ENCODE measurements at places on chromosomes 4 and X.

- no peak for DNase-seq
These were observed 88.1 kb downstream of the CAMK2D start for GRCh38 chr4:113673450-113673849.

DNA sequence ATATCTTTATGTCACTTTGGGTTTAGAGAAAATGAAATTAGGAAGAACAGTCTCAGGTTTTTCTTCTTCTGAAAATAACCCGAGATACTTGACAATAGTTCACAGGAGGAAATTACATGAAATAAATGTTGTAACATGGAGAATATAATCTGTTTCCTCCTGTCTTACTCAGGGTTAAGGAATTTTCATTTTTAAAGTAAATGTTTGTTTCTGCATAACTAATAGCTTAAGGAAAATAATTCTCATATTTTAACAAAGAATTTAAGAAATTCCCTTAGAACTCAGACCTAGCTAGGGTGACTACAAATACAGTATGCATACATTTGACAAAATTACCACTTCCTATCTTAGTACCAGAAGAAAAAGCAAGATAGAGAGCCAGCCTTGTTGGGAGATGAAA lies 17.2 kb upstream of the SPRY1 start:
- no peak for DNase-seq

DNA sequence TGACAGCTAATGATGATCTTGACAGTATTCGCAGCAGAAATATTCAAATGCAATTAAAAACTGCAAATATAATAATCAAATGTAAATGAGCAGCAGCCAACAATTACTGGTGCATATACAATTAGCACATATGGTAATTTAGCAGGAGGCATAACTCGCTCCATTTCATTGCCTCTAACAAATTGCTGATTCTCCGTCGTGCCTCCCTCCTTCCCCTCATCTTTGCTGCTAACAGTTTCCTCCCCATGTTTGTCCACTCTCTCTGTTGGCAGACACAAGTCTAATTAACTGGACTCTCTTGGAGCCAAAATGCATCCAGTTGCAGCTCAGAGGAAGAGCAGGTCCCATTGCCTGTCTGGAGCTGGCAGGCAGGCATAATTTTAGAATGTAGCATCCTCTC lies 210.6 kb downstream of the STK32B start:
- DNase-seq = no peak

- no peak for DNase-seq
These were observed 512.0 kb upstream of the FAT1 start for GRCh38 chr4:187235456-187236170.

GRCh38 chr4:141133146-141133998 lies at the start of gene RNF150:
RNF150 (minus strand) TSS chr4:141133469.
- peak; percentile 82 for DNase-seq

GRCh38 chrX:149511081-149511480 lies 6.0 kb upstream of the IDS start:
- DNase-seq = no peak

DNA sequence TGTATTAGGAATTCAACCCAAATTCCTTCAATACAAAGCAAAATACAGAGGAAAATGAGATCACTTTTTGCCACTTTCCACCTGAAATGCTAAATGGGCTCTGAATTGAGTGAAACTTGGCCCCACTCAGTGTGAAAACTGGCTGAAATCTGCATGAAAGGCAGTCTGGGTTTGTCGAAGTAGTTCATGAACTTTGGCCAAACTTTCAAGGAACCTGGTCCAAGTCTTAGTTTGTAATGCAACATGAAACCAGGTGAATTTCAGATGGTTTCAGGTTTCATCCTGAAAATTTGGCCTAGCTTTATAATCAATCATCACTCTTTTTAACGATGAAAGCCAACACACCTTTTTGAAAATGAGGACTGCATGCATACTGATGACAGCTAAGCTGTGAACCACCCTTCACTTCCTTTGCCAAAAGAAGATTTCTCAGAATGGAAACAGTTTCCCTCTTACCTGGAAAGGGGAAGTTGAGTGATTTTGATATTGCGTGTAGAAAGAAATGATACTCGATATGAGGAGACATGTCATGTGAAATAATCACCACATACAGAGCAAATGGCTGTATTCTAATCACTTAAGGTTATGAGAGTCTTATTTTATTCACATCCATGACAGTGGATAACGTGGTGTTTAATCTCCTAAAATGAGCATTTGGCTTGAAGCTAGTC lies 209.9 kb upstream of the ETNPPL start:
- DNase-seq = no peak

DNA sequence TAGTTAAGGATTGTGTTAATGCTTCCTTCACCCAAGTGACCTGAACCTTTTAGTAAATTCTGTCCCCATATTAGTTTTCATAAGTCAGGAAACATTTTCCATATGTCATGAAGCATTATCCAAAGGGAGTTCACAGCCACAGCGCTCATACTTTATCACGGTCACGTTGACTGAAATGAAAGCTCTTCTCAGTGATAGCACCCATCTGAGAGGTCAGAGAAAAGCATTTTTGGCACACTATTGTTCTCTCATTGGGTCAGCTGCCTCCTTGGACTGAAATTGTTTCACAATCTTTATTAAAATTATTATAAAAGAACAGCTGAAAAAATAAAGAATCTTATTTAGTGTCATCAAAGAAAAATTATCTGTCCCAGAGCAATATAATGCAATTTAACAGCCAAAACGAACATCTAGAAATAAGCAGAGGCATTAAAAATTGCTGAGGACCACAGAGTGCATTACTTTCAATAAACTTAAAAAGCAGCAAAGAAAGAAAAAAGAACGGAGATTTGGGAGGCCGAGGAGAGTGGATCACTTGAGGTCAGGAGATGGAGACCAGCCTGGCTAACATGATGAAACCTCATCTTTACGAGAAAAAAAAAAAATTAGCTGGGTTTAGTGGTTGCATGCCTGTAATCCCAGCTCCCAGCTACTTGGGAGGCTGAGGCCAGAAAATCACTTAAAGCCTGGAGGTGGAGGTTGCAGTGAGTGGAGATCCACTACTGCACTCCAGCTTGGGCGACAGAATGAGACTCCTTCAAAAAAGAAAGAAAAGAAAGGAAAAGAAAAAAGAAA lies 680.8 kb upstream of the FAM241A start:
- DNase-seq = no peak

DNA sequence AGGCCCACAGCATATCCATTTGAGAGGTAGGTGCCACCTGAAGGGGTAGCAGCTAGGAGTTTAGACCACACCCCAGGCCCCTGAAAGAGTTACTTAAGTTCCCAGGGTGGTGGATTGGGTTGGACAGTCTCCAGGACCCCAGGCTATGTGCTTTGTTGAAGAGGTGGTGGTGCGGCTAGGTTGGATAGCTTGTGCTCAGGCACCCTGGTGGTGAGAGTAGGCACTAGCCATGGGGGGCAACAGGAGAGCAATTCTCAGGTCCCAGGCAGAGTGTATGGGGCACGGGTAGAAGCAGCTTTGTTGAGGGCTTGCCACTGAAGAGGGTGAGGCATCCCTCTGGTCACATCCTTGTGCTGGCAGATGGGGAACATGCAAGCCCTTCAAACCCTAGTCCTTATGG lies 5.6 kb downstream of the PF4 start:
- DNase-seq = no peak

GRCh38 chrX:46704767-46705386 lies 54.0 kb downstream of the SLC9A7 start:
- DNase-seq = no peak

- no peak for DNase-seq
These were observed at the start of gene RASSF6 for GRCh38 chr4:73620115-73620792. RASSF6 (minus strand) TSS chr4:73620436; CDS start chr4:73611795, 8,641 bp downstream.
